ENCODE measurements at places on chromosomes 2 and 18.

GRCh38 chr18:36757081-36757480 is 71.7 kb downstream of the TPGS2 start:
- DNase-seq = no peak

- no peak for DNase-seq
These were observed 21.0 kb downstream of the ZAP70 start for GRCh38 chr2:97734061-97735051.

- no peak for DNase-seq
These were observed 2.3 kb downstream of the OBSL1 start for GRCh38 chr2:219569041-219569440.

DNA sequence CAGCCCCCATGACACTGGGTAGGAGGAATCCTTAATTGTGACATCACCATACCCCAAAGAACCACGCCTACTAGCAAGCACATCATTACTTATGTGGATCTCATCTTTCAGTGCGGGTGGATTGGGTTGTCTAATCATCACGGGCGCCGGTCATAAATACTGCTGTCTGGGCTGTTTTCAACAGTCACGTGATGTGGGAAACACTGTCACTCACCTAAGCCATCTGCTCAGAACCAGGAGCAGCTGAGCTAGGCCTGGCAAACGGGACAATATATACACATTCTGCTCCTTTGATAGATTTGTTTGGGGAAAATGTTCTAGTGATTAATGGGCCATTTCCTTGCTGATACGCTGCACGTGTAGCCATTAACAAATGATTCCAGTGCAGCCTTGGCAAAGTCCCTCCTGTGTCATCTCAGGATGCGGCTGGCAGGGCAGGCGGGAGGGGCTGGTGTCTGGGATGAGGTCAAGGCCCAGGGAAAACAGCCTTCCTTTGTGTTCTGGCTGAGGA is 145.9 kb upstream of the COPS8 start:
- no peak for DNase-seq

DNA sequence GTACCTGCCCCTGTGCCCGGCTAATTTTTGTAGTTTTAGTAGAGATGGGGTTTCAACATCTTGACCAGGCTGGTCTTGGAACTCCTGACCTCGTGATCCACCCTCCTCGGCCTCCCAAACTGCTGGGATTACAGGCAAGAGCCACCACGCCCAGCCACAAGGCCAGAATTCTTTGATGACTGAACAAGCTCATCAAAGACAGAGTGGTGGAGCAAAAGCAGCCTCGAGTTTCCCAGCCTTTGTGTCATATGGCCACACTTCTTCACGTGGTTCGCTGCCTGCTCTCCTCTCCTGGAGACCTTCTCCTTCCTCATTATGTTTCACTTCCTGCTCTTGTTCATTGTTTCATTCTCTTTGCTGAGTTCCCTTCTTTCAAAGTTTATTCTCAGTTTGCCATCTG is 9.9 kb upstream of the NPC1 start:
- DNase-seq = no peak

DNA sequence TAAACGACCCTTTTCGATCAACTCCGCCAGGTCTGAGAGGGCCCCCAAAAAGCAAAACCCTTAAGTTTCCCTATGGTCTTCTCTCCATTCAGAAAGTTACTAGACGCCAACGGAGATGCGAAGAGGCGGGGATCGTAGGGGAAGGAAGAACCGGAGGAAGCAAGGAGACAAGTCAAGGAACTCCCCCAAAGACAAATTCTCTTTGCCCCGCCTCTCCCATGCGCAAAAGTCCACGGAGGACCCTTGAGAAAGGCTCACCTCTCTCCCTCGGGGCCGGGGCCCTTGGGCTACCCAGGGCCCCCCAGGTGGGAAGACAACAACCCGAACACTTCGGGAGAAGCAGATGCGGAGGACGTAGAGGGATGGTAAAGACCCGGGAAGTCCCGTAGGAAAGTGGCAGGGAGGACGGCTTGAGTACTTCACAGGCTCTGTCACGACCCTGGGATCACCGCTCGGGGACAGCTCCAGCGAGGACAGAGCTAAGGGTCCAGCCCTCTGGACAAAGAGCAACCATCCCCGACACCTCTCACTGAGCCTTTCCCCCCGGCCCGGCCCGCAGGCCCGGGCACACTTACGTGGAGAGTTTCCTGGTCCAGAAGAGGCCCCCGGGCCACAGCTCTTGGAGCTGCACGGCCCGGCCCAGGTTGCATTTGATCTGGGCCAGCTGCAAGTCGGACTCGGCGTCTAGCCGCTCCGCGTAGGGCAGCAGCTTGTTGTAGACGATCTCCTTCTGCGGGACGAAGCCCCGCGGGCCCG is 647 bp downstream of the PSME4 start:
- peak; percentile 19 for DNase-seq

- no peak for DNase-seq
These were observed 6.4 kb downstream of the GPR35 start for GRCh38 chr2:240631548-240632305.

DNA sequence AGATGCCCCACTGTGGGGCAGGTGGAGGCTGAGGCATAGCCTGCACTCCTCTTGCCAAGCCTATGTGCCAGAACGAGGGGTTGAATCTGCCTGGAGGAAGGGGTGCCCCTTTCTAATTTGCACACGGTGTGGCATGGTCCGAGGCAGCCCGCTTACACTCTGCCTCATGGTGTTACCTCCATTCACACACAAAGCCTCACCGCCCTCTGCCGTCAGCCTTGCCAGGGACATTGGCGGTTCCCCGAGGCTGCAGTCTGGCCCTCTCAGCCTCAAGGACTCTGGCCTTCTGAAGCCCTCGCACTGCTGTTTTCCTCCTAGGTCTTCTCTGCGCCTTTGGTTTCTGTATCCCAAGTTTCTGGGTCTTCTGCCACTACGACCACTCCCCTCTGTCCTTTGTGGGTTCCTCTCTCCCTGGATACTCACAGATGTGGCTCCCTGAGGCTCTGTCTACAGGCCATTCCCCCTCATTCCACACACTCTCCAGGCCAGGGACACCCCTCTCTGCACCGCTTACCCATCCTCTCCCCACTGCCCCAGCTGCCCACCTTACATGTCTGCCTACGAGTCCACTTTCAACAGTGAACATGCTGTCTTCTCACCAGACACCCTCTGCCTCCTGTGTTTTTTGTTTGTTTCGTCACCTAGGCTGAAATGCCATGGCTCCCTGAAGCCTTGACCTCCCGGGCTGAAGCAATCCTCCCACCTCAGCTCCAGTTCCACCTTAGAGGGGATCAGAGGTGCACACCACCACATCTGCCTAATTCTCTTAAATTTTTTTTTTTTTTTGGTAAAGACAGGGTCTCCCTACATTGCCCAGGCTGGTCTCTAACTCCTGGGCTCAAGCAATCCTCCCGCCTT is 7.9 kb upstream of the ASPRV1 start:
- DNase-seq = no peak

GRCh38 chr2:43186321-43186678 is 40.1 kb downstream of the ZFP36L2 start:
- no peak for DNase-seq

DNA sequence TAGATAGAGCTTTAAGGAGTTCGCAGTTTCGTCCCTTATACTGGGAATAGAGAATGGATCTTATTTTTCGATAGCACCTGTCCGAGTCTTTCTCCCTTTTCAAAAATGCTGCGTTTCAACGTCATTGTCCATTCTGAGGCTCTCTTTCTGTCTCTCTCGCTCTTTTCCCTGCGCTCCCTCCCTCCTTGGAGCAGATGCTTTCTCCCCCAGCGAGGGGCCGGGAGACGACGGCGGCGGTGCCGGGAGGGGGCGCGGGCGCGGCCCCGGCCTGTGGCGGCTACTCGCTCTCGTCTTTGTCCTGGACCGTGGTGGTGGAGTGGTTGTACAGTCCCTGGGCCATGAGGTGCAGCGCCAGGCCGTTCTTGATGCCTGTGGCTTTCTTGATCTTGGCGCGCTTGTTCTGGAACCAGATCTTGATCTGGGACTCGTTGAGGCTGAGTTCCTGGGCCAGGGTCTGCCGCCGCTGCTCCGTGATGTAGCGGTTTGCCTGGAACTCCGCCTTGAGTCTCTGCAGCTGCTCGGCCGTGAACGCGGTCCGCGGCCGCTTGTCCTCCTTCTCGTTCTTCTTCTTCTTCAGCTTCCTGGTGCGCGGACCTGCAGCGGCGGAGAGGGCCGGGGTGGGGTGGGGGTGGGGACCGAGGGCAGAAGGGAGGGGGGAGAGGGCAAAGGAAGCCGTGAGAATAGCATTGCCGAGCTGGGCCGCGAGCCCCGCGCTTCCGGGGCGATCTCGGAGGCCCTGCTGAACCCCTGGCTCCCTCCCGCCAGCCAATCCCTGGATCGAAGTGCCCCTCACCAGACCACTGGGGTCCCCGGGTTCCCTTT is 4.6 kb downstream of the EN1 start:
- no peak for DNase-seq

DNA sequence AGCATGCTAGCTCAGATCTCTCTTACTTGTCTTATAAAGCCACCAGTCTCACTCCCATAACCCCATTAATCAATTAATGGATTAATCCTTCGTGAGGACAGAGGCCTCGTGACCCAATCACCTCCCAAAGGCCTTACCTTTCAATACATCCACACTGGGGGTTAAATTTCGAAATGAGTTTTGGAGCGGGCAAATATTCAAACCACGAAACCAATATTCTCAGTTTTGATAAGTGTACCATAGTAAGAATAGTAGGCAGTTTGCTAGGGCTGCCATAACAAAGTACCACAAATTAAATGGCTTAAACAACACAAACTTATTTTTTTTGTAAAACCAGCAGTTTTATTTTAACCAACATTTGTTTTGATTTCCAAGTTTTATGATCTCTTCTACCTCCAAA is 15.2 kb downstream of the HIBCH start:
- no peak for DNase-seq

DNA sequence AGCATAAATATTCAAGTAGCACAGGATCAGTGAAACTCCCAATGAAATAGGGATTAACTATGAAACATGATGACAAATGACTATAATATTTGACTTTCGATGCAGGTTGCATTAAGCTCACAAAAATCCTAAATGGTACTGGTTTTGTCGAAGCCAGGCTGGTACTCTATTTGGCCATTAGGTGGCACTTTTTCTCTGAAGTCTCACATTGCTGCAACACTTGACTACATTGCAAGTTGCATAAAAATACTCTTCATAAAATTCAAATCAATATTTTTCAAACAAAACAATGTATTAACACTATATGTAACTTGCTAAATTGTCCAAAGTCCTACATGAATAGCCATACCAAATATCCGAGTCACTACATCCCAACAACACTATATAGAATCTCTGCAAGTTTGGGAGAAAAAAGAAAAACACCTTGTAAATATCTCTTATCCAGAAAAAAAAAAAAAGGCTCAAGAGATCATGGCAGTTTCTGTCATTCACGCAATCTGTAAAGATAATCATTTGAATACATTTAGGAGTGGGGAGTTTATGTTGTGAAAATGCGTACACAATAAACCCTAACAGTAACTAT is 9.5 kb downstream of the RTTN start:
- DNase-seq = peak; percentile 9

GRCh38 chr18:634551-635045 is 22.9 kb upstream of the TYMS start:
- no peak for DNase-seq

DNA sequence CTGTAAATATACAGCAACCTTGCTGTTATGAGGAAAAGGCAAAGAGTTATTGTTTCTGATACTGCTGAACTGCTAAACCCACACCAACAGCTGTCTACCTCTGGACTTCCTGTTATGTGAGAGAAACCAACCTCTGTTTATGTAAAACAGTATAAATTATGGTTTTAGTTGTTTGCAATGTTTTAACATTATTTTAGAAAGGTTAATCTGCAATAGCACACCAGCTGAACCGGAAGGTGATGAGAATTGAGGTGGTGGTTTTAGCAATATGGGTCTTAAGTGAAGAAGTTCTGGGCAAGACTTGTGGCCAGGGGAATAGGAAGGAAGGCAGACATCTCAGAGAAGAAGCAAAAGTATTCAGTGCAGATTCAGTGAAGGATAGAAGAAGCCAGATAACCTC is 237.8 kb downstream of the PLCL1 start:
- no peak for DNase-seq

DNA sequence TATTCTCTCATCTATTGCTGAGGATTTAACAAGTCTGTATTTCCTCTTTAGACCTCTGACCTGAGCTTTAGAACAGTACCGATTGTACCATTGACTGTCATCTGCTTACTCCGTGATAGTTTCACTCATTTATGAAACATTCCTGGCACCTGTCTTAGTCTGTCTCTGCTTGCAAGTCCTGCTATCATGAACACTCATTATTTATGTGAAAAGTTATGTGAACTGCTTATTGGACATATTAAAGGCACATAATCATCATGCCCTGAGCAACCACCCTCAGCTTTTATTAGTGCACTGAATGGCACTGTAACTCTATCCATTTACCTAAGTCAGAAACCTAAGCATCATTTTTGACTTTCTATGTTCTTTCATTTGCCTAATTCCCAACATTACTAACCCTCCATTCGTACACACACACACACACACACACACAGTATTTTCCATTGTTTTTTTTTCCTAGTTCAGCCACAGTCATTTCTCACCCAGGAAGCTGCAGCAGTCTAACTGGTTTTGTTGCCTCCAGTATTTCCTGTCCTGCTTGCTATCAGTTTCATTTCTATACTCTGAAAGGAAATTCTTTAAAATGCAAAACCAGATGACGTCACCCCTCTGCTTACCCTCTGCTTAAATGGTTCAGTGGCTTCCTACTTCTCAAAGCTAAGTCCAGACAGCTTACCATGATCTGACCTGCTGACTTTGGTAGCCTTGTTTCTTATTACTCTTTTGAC is 146.1 kb downstream of the HAUS1 start:
- DNase-seq = peak; percentile 75

DNA sequence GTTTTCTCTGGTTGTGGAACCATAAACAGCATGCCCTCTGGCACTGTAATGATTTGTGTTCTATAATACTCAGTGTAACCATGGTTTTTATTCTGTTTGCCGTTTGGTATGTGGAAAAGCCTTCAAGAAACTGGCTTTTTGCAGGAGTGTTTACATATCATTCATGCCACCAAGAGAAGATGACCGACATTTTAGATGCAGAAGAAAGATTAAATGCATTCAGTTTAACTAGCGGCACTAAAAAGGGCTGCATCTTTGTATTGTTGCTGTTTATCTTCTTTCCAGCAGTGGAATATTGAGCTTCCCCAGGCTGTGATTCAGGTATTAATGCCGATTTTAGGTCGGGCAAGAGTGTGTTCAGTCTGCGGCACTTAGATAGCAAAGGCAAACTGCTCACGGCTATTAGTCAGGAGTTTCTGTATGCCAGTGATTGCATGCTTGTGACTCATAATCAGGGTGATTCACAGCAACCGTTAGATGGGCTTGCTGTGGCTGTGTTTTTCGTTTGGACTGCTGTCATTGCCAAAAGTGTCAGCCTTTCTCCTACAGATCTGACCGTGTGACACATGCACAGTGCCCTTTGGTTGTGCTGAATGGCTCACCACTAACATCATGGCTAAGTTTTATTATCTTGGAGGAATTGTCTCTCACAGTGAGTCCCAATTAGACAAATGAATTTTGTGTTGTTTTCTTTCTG is 479.7 kb downstream of the PARD3B start:
- DNase-seq = no peak

- DNase-seq = no peak
These were observed 34.9 kb upstream of the HPCAL1 start for GRCh38 chr2:10267551-10268465.

- DNase-seq = no peak
These were observed 34.6 kb downstream of the USP40 start for GRCh38 chr2:233531955-233532354.
